SIG-M5 (cell line): ENCODE measurements at places on chromosomes 13 and 19.
A peak's percentile ranks its signal among the peaks of the same experiment; 100 is the strongest.

GRCh38 chr19:33404506-33405253 lies 31.2 kb downstream of the CEBPG start:
- DNase-seq, result no peak

GRCh38 chr13:68509734-68510621 lies 1279.8 kb upstream of the PCDH9 start:
- DNase-seq, result no peak

GRCh38 chr13:70520275-70521036 lies 412.2 kb upstream of the KLHL1 start:
- no peak for DNase-seq

DNA sequence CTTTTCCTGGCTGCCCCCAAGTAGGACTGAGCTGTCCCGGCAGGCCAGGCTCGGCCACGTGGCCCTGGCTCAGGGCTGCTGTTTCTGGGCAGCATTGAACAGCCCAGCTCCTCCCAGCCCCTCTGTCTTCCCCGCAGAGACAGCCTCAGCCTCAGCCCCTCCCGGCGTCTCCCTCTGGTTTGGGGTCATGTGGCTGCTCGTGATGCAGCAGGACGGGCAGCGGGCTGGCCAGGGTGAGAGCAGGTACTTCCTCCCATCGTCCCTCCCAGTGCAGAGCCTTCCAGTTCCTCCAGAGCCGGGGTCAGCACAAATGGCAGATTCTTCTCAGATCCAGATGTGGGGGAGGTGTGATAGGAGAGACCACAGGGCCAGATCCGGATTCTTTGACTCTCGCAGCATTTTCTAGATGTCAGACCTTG lies 114.6 kb downstream of the KDM4B start:
- DNase-seq, result no peak

DNA sequence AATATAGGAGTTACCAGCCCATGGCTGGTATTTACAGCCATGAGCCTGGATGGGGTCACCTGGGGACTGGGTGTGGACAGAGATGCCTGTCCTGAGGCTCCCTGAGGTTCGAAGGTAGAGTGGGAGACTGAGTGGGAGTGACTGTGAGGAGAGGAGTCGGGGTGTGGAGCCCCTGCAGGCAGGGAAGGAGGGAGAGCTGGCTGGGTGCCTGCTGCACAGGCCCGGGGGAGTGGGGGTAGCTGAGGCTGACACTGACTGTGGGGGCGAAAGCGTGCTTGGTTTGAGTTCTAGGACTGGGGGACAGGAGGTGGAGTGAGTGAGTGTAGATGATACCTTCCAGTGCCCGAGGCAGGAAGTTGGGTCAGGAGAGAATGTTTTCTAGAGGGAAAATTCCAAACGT lies 7.1 kb downstream of the RAB11B start:
- DNase-seq, result no peak

DNA sequence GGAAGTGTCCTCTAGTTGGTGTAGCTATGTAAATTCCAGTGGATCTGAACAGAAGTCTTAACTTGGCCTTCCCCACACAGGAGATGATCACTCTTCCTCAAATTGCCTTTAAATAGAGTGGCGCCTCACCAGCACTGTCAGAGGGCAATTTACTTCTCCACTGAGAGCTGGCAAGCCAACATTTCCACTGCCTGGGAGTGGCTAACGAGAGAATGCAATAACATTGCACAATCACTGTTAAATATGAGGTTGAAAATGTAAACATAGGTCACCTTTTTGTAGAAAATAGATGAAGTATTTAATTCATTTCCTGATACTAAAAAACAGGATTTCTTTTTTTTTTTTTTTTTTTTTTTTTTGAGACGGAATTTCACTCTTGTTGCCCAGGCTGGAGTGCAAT lies 55.4 kb upstream of the UBL3 start:
- peak; percentile 44 for DNase-seq

DNA sequence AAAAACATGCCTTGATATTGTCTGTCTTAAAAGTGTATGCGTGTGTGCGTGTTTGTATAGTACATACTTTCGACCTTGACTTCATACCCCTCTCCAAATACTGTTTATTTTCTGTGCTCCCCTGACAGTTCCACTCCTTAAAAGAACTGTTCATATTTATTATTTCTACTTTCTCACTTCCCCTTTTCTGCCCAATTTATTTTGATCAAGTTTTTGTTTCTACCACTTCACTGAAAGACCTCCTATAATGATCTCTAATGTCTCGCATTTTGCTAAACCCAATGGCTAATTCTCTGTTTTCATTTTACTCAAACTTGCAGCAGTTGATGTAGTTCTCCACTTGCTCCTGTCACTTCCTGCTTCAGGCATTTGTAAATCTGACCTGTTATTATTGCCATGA lies 426.1 kb upstream of the KLF12 start:
- no peak for DNase-seq

- DNase-seq, result no peak
These were observed 835.0 kb upstream of the PCDH20 start for GRCh38 chr13:62250501-62251201.

- no peak for DNase-seq
These were observed 1730.1 kb downstream of the SLITRK5 start for GRCh38 chr13:89401264-89401675.

- no peak for DNase-seq
These were observed 65.9 kb downstream of the KCNRG start for GRCh38 chr13:50080911-50081678.

DNA sequence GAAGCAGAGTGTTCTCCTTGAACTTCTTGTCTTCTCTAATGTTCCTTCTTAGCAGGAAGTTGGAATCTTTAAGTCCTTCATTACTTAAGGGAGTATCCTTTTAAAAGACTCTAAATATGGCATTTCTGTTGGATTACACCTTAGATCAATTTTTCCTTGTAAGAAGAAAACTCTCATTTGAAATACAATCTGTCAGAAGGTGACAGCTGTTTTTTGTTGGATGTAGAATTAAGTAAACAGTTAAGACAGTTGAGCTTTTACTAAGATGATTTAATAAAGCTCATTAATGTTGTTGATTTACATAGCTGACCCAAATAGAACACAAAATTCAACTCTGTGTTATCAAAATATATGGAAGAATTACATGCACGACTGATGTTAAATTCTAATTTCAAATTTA lies 16.7 kb upstream of the MBNL2 start:
- no peak for DNase-seq

GRCh38 chr19:14559916-14560775 lies 11.7 kb downstream of the NDUFB7 start:
- no peak for DNase-seq

DNA sequence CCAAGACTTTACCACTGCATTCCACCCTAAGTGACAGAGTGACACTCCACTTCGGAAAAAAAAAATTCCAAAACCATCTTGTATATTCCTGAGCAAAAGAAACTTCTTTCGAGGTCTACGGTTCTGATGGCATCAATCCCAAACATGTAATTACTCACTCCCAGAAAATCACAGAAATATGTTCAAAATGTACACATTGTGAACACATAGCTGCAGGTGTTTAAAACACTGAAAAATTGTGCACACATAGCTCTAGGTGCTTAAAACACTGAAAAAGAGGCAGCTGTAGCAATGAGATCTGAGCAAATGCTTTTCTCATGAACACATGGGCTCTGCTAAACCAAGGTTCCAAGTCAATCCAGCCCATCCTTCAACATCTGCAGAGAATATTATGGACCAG lies 14.0 kb upstream of the ZNF468 start:
- DNase-seq, result no peak

DNA sequence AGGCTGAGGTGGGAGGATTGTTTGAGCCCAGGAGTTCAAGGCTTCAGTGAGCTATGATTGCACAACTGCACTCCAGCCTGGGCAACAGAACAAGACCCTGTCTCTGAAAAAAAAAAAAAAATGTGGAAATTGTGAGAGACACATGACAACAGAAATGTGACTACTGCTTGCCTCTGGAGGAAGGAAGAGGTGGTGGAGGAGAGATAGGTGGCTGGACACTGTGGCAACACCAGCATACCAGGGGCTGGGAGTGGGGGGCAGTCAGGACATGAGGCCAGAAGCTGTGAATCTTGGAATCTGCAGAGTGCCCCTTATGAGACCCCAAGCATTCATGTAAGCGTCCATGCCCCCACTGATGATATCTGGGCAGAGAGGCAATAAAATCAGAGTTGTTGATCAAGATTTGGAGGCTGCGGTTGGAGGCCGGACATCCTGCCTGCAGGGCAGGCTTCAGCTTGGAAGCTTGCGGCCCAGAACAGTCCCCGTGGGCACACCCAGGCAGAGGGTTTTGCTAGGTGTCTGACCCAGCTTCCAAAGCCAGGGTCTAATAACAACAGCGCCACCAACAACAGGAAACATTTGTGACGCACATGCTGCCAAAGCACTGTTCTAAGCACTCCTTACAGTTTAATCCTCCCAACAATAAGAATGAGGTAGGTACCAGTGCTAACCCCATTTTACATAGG lies 16.9 kb downstream of the FAM187B start:
- DNase-seq, result no peak

DNA sequence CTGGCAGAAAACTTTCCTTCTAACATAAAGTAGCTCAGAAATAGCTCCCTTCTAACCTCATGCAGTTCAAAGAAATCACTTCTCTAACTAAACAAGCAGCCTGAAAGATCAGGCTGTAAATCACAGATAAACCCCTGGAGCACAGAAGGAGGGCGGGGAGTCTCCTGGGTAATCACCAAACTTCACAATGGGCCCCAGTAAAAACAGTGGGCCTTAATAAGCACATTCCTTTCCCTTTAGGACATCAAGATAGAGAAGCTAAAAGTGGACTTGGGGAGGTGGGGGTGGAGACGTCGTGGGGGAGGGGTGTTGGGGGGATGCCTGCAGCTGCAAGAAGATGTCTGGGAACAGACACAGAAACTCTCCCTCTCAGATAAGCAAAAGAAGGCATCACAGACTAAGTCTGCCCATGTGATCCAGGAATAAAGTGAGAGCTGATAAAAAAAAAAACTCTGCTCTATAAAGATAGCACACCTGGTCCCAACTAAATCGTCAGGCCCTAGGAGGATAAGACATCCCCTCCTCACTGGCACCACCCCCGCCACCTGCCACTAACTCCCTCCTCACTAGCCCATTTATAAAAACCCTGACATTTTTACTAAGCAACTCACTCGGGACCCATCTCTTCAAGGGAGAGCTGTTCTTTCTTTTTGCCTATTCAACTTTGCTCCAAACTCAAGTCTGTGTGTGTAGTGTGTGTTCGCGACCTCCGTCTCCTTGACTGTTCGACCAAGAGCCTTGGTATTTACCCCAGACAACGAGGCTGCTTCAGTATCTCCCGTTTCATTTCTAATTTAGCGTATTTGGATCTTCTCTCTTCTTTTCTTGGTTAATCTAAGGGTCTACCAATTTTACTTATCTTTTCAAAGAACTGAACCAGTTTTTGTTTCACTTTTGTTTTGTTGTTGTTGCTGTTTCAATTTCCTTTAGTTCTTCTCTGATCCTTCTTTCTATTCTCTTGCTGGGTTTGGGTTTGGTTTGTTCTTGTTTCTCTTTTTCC lies 31.7 kb downstream of the DNAJC15 start:
- no peak for DNase-seq

DNA sequence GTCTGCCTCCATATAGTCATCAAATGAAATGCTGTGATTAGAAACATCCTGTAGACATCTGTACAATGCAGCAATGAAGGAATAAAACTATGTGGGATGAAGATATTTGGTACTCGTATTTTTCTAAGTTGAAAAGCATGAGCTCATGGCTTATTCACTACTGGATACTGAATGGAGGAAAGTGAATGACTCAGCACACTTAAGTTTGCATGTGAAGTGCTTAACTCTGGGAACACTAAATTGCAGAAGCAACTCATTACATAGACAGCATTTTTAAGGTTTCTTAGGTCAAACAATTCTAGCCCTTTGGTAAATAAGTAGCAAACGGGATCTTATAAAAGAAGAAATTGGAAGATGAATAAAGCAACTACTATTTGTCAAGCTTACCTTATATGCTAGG lies 429.0 kb upstream of the MIR17HG start:
- DNase-seq, result no peak

- DNase-seq, result no peak
These were observed 52.8 kb downstream of the SPTBN4 start for GRCh38 chr19:40519352-40520322.

DNA sequence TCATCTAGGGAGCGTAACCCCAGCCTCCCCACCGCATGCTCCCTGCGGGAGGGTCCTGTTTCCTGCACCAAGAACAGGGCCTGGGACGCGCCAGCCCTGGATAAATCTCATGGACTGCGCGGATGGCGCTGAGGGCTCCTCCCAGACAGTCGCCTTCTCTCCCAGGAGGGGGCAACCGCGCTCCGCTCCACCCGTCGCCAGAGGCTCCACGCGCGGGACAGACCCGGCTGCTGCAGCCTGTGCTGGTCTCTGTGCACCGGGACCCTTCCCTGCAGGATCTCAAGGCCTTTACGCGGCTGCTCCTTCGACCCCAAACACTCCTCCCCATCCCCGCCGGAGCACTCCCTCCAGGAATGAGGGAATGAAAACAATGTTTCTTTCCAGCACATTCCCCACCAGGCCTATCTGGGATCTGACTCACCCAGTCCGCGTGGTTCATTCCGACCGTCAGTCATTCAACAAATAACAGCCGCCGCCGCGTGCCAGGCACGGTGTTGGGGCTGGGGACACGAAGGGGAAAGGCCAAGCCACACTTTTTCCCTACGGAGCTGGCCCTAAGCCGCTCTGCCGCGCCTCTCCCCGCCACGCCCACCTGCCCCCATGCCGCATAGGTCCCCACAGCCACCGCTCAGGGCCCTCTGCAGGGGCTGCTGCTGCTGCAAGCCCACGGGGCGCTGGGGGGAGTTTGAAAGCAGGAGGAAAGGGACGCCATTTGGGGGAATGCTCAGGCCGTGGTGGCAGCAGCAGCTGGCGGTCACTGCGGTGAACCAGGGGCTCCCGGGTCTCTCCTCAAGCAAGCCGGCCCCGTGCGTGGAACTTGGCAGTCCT lies 6.0 kb downstream of the PNMA8B start:
- DNase-seq, result no peak

DNA sequence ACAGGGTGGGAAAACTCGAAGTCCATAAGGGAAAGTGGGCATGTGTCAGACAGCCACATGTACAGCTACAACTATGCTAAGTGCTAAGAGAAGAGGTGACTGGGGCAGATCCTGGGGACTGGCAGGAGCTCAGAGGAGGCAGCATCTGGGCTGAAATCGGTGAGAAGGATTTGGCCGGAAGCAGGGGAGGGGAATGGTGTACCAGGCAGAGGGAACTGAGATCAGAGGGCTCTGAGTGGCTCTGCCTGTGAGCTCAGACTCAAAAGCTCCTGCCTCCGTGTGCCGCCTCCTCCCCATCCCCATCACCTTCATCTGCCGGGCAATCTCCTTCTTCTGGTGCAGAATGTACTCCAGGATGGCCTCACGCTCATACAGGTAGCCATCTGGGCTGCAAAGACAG lies 21.8 kb downstream of the NOSIP start:
- no peak for DNase-seq

GRCh38 chr13:45064889-45065288 lies 55.4 kb upstream of the GTF2F2 start:
- DNase-seq, result no peak
